Activated CD4-positive, alpha-beta memory T cell treated with anti-CD3 and anti-CD28 coated beads for 36 hours (primary cell): ENCODE measurements at places on chromosomes 3 and 15. TPM values are rescaled to one million over a fixed set of nuclear protein-coding genes. Genes with fewer than 3 reads are reported as not detected.
A peak's percentile ranks its signal among the peaks of the same experiment; 100 is the strongest.

CFAP100 gene
- not detected for total RNA-seq

DNA sequence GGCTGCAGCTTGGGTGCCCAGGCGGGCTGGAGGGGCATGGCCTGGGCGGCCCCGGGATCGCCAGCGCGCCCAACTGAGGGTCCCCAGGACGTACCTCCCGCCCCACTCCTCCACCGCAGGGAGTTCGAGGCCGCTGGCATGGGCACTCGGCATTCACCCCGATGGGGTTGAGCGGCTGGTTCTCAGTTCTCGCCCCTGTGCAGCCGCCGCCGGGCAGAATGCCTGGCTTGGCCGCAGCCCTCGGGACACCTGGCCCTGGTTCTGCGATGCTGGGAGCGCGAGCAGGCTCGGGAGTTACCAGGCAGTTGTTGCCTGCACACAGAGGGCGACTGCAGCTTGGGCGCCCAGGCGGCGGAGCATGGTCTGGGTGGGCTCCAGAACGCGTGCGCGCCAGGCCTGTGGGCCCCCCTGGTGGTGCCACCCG lies 121.4 kb downstream of the LMLN start:
- peaks cover 42% of the 10 kb centered on the region for H3K27me3 ChIP-seq
- no peak for DNase-seq
- no peak overlapping the region for H3K4me3 ChIP-seq
- H3K36me3 ChIP-seq = no peaks in the 10 kb centered on the region
- H3K27ac ChIP-seq = no peak overlapping the region

DNA sequence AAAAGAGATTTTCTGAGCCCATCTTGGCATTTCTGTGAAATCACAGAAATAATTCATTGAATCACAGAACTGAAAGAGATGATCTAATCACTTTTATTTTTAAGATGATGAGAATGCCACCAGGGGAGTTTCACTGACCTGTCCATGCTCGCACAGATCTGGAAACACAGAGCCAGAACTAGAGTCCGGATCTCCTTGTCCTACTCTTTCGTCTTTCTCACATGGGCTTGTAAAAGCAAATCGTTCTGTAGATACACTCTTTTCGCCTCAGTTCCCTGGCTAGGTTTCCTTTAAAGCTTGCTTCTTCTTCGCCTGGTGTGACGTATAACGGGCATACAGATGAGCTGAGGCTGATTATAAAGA lies 122.5 kb upstream of the SPRED1 start:
- H3K27ac ChIP-seq = no peak overlapping the region
- DNase-seq = no peak

IL12A gene
- not detected for total RNA-seq

- H3K4me3 ChIP-seq = no peak overlapping the region
- peaks cover 73% of the 10 kb centered on the region for H3K27me3 ChIP-seq
- no peak for DNase-seq
- H3K27ac ChIP-seq = no peak overlapping the region
- H3K36me3 ChIP-seq = peaks cover 10% of the 10 kb centered on the region
Observed at GRCh38 chr15:96362755-96363651, 32.5 kb downstream of the NR2F2 start.

- no peaks in the 10 kb centered on the region for H3K36me3 ChIP-seq
- H3K4me3 ChIP-seq = no peak overlapping the region
- peak; percentile 31 for DNase-seq
- peaks cover 8% of the 10 kb centered on the region for H3K4me1 ChIP-seq
- H3K27ac ChIP-seq = no peak overlapping the region
- peaks cover 8% of the 10 kb centered on the region for H3K27me3 ChIP-seq
Observed at GRCh38 chr15:42092398-42093318, 1.7 kb downstream of the PLA2G4D start.

- no peak overlapping the region for H3K27ac ChIP-seq
- peaks cover 4% of the 10 kb centered on the region for H3K27me3 ChIP-seq
- DNase-seq = no peak
- no peak overlapping the region for H3K4me3 ChIP-seq
- no peaks in the 10 kb centered on the region for H3K36me3 ChIP-seq
Observed at GRCh38 chr3:104805508-104805907, 561.2 kb upstream of the ALCAM start.

DNA sequence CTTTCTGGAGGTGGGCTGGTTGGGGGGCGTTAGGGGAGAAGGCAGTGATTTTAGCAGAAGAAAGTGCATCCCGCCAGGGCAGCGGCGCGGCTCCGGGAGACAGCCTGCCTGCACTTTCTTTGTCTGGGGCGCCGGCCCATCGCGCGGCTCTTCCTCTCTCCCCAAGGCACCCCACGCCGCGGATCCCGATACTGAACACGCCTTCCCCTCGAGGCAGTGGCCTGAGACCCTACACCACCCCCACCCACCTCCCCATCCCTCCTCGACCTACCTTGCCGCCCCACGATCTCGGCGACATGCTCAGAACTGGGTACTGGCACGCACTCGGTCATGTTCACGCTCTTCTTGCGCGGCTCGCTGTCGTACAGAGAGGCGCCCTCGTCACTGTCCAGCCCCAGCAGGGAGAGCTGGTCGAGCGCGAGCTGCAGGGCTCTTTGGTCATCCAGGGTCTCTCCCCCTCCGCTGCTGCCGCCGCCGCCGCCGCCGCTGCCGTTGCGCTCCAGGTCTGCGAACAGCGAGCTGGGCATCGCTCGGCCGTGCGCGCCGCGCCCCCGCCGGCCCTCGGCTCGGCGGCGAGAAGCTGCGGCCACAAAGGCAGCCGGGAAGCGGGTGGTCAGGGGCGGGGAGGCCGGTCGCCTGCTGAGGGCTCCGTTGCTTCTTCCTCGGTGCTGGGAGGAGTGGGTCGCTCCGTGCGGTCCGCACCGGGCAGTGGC lies 483 bp downstream of the MEX3B start:
- peaks cover 21% of the 10 kb centered on the region for H3K27me3 ChIP-seq
- H3K36me3 ChIP-seq = peaks cover 2% of the 10 kb centered on the region
- peak overlapping the region; percentile 82 for H3K4me3 ChIP-seq
- peak; percentile 30 for DNase-seq
- H3K27ac ChIP-seq = no peak overlapping the region
